Stimulated activated CD4-positive, alpha-beta T cell treated with anti-CD3 and anti-CD28 coated beads, Interleukin-12 subunit alpha, Interleukin-12 subunit beta, amount 100 ng/mL, for 48 hours (primary cell): ENCODE measurements at places on chromosomes 4 and X.
A peak's percentile ranks its signal among the peaks of the same experiment; 100 is the strongest.

DNA sequence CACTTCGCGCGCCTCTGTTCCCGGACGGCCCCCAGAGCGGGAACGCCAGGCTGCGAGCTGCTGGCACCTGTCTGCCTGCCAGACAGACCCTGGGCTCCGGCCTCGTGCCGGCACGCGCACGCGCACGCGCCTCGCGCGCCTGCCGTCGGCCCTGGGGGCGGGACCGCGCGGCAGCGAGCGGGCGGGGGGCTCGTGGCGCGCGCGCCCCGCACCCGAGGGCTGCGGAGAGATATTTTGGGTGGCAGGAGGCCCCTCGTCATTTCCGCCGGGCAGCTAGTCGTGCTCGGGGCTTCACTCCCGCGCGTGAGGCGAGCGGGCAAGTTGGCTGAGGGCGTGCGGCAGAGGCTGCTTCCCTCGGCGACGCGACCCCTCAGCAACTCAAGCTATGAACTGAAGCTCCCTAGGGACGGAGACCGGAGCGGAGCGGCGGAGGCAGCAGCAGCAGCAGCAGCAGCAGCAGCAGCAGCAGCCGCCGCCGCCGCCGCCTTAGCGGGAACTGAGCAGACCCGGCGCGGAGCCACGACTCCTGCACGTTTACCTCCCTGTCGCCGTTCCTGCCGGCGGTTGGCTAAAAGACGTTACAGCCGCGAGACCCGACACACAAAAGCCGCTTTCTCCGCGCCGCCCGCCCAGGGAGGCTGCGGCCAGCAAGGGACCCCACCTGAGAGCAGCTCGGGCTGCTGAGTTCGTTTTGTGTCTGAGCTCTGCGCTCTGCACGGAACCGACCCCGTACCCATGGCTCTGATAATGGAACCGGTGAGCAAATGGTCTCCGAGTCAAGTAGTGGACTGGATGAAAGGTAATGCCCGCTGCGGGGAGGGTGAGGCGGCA lies at the start of gene CNKSR2:
Gene CNKSR2, plus strand, starts transcription at position 256 of the 831 bp plus-strand sequence. Its CDS starts 480 bp downstream, at position 736.
- DNase-seq = peak; percentile 51

DNA sequence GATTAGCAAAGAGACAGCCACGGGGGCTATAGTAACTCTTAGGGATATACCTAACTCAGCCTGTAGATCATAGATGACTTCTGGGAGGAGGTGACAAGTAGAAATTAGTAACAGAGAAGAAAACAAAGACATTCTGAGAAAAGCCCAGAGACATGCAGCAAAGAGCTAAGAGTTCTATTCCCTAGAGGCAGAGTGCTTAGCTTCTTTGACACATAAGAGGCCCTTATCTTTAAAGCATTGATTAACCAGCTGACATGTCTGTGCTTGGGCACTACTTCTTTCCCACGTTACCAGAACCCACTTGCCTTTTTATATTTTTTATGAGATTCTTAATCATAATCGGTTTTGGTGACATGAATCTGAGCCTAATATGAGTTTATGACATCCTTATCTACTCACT lies 179.5 kb downstream of the GABRB1 start:
- DNase-seq = no peak

GRCh38 chrX:149073479-149073878 lies 431.6 kb downstream of the IDS start:
- DNase-seq = no peak

DNA sequence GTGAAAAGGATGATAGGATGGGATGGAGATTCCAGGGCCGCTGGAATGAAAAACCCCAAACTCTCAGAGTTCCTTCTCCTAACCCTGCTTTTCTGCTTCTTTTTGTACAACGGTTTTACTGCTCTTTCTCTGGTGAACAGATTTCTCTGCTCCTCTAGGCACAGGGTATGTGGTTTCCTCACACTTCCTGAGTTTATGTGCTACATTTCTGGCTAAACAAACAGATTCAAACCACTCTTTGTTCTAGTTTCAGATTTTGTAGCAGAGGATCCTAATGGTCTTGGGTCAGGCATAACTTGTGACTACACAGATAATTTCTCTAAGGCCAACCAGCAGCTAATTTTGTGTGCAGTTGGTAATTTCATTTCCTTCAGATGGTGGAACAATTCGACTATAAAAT lies 52.6 kb downstream of the OSTC start:
- DNase-seq = no peak

DNA sequence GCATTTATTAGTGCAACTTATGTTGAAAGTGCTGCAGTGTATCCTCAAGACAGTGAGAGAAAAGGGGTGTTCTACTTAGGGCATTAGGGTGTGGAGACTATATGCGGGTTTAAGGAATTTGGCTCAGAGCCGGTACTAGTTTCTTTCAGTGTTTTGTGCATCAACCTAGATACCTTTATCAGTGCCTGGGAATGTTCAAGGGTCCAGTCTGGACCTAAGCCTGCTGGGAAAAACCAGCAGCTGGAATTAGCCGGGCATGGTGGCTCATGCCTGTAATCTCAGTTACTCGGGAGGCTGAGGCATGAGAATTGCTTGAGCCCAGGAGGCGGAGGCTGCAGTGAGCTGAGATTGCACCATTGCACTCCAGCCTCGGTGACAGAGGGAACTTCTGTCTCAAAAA lies 7.4 kb downstream of the PHEX start:
- no peak for DNase-seq

DNA sequence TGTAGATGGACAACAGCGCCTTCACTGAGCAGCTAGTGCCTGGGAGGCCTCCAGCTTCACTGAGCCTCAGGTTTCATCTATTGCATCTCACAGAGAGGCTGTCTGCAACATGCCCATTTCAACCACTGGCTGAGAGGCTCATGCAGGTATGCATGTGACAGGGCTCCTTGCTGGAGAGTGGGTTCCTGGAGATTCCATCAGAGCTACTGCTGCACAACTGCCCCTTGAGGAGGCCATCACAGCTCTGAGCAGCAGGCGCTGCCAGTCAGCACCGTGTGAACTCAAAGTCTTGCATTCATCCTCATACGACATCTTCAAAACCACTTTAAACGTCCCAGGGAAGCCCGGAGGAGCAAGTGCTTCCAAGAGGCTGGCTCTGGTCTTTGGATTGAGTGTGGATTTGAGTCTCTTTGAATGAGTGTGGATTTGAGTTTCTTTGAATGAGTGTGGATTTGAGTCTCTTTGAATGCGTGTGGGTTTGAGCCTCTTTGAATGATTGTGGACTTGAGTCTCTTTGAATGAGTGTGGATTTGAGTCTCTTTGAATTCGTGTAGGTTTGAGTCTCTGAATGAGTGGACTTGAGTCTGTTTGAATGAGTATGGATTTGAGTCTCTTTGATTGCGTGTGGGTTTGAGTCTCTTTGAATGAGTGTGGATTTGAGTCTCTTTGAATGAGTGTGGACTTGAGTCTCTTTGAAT lies 8.7 kb downstream of the P2RY8 start:
- DNase-seq = no peak

GRCh38 chrX:104288269-104288668 lies 33.5 kb upstream of the ESX1 start:
- no peak for DNase-seq

- DNase-seq = no peak
Observed at GRCh38 chr4:48129307-48130014, 4.6 kb downstream of the TXK start.

DNA sequence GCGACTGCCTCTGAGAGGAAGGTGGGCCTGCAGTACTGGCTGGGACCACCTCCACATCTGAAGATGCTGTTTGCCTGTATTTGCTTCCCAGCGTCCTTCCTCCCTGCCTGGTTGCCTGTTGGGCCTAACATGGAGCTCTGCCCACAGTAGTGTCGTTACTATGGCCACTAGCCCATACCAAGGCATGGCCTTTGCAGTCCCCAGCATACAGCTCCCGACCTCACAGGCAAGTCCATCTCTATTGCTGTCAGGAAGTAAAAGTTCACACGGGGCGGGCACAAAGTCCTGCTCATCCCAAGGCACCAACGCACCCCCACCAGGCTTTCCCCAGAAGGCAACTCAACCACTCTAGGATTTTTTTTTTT lies 71.6 kb downstream of the MAML3 start:
- no peak for DNase-seq

DNA sequence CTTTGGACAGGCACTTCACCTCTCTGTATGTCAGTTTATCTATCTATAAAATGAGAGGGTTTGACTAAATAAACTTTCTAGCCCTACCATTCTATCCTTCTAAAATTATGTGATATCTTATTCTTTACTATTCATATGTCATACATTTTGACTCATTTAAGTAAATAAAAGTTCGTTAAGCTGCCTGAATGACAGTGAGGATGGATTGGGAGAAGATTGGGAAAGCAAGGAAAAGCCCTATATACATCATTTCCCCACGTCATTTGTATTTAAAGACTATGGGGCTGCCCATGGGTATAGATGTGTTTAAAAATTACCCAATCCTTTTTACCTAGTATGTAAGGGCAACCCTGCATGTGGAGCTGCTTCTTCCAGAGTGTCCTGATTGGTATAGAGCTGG lies 5.3 kb downstream of the SLC16A2 start:
- no peak for DNase-seq

- no peak for DNase-seq
Observed at GRCh38 chr4:143336781-143337599, at the start of gene GAB1. TSS of gene GAB1 (plus strand) at chr4:143336876. CDS start at chr4:143337189, 313 bp downstream.

DNA sequence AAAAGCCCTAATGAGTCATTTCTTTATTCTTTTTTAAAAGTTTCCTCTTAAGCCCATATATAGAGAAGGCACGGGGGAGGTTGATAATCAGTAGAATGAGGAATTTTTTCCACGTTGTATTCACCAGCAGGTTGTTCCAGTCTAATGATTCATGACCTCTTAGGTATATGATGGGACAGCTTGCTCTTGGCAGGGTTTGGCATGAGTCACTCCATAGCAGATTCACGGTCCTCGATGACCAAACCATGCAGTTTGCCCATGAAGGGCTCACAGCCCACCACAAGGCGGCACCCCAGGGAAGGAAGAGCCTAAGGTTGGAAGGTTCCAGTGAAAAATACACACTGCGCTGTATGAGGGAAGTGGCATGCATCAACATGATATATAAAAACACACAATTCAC lies 623.8 kb upstream of the DIPK2B start:
- DNase-seq = peak; percentile 53

DNA sequence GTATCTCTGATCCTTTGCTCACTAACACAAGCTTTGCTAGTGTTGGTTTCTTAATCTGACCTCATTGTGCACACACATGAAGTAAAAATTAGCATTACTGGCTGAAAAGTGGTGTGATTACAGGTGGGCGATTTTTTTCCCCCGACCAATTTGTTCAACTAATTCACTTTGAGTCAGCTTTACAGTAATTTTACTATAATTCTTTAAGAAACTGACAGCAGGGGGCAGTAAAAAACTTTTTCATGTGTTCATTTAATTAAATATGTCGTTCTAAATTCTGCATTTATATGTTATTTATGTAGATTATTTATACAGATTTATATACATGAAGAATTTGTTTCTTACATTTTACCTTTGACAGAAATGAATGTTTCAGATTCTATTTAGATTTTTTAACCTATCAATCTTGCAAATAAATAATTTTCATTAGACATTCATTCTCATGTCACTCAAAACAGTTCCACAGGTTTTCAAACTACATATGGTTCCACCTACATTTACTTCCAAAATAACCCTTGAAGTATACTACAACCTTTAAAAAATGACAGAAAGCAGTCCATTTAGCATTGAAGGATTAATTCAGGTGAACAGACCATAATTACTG lies 17.5 kb downstream of the PALLD start:
- no peak for DNase-seq

- no peak for DNase-seq
Observed at GRCh38 chr4:115119804-115120352, 6.5 kb upstream of the NDST4 start.

DNA sequence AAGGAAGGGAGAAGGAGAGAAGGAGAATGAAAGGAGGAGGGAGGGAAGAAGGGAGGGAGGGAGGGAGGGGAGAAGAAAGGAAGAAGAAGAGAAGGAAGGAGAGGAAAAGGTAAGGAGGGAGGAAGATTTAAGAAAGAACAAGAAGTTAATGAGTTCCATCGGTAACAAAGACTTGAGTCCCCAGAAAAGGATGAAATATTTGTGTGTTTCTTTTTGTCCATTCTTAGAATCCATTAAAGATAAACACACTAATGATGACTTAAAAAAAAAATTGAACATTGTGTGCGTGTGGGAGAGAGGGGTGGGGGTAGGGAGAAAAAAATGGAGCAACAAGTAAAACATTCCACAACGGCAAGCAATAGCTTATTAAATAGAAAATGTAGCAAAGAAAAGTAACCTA lies 131.4 kb downstream of the THOC2 start:
- no peak for DNase-seq

DNA sequence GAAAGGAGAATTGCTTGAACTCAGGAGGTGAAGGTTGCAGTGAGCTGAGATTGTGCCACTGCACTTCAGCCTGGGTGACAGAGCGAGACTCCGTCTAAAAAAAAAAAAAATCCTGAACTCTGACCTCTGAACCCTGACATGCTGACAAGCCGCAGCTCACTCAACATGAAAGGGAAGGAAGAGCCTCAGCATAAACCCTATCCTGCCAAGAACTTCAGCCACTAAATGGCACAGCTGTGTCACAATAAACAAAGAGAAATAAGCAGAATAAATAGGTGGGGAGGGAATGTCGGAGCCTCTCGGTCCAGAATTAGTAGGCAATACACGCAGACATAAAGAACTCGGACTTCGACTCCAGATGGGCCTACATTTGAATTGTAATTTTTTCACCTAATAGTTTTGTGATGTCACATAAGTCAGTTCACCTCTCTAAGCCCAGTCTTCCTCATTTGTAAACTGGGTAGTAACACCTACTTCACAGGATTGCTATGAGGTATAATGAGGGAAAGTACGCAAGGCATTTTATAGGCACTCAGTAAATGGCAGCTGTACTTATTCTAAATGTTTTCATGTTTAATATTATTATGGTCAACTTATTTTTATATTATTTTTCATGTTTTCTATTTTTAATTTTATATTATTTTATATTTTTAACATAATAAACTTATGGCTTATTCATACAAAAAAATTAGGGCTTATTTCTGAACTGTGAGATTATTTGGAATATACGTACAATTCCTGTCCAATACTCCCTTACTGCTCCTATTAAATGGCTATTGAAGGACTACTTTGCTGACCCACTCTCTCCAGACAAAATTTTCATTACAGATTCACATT lies 243.4 kb downstream of the SCFD2 start:
- DNase-seq = no peak

- DNase-seq = no peak
Observed at GRCh38 chr4:164384416-164384815, 369.5 kb upstream of the SMIM31 start.

- no peak for DNase-seq
Observed at GRCh38 chr4:6538575-6538974, 36.4 kb upstream of the MAN2B2 start.

DNA sequence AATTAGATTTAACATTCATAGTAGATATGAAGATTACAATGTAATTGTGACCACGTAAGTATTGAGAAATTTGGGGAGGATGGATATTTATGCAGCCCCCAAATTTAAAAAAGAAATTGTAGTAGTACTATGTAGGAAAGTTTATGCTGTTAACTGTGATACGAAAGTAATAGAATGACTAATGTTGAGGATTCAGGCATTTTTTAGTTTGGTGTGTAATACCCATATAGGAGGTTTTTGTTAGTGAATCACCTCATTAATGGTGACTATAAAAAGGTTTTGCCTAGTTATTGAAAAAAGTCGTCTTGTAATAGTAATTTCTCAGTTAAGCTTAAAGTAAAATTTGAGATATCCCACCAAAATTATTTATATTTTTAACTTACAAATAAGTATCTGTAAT lies 67.2 kb downstream of the SMARCAD1 start:
- DNase-seq = no peak
